Activated CD8-positive, alpha-beta memory T cell treated with anti-CD3 and anti-CD28 coated beads, Interleukin-2, amount 50 U/mL, for 4 hours (primary cell): ENCODE measurements at places on chromosomes 5 and 9.

GRCh38 chr5:1746371-1747078, 53.1 kb downstream of the MRPL36 start:
- DNase-seq = no peak

GRCh38 chr9:31848505-31849285, 535.7 kb upstream of the ACO1 start:
- DNase-seq = no peak

DNA sequence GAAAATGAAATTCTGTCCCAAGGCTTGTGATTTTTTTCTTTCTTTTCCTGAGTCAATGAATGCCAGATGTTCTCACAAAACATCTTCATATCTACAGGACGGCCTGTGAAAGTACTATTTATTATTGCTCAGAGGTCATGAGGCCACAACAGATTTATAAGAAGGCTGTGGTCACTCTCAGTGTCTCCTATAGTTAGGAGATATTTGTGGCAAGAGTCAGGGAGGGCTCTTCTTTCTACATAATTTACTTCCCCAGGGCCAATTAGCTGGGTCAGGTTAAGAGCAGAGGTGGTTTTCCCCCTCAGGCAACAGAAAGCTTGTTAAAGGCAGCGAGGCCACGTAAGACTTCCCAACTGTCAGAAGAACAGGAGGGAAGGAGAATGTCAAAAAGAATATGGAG, 248.7 kb downstream of the SLIT3 start:
- no peak for DNase-seq

GRCh38 chr9:133684936-133685361, 48.8 kb downstream of the DBH start:
- no peak for DNase-seq

DNA sequence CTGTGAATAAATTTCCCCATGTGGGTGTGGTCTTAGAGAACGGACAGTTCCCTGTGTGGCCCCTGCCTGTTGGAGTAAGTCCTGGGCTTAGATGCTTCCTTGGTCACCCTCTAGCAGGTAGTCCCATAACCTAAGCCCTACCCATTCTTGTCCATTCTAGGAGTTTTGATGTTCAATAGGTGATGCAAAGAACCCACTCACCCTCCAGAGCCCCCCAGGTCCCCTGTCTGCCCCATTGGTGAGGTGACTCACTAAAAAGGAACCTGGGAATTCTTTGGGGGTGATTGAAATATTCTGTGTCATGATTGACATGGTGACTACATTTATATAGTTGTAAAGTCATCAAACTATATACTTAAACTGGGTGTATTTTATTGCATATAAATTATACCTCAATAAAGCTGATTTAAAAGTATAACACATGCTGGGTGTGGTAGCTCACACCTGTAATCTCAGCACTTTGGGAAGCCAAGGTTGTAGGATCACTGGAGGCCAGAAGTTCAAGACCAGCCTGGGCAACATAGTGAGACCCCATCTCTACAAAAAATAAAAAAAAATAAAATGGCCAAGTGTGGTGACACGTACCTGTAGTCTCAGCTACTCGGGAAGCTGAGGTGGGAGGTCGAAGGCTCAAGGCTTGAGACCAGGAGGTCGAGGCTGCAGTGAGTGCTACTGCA, 20.8 kb upstream of the GTF3C5 start:
- no peak for DNase-seq

DNA sequence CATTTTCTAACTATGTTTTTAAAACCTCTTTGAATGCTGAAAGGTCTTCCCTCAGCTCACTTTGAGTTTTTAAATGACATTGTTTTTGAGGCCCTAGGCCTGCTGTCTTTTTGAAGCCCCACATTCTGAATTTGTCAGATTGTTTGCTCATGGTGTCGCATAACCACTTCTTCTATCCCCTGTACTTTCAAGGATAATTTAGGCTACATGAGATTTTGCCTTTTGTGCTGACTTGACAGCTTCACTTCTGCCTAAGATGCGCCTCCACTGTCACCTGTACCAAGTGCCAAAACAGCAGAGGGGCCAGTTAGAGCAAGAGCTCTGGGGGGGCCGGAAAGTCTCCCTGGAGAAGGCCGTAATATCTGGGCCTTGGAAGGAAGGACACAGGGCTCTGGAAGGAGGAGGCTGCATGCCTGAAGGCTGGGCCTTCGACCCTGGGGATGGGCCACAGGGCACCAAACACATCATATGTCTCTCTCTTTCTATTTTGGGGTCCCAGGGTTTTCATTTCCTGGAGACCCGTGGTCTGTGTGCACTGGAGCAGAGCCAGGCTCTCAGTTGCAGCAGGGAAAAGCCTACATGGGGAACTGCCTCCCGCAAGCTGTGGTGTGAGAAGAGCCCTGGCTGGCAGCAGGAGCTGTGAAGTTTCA, 49.1 kb downstream of the NDST1 start:
- DNase-seq = no peak

DNA sequence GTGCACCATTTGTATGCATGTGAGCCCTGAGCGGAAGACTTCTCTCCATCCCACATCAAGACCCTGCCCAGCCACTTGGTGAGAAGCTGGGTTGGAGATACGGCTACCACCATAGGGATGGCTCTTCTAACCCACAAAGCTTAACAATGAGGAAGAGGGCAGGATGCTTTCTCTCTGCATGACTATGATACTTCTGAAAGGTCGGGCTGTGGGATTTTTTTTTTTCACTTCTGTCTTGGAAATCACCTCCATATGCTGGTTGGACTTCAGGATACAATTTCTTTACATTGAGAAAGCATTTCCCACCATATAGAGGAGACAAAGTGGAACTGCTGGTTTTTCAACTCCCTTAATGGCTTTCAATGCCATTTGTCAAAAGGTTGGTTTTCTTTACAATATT, 30.5 kb downstream of the ZNF366 start:
- no peak for DNase-seq
